ENCODE measurements at places on chromosomes 11 and 22. TPM values are rescaled to one million over a fixed set of nuclear protein-coding genes. Genes with fewer than 3 reads are reported as not detected.

DNA sequence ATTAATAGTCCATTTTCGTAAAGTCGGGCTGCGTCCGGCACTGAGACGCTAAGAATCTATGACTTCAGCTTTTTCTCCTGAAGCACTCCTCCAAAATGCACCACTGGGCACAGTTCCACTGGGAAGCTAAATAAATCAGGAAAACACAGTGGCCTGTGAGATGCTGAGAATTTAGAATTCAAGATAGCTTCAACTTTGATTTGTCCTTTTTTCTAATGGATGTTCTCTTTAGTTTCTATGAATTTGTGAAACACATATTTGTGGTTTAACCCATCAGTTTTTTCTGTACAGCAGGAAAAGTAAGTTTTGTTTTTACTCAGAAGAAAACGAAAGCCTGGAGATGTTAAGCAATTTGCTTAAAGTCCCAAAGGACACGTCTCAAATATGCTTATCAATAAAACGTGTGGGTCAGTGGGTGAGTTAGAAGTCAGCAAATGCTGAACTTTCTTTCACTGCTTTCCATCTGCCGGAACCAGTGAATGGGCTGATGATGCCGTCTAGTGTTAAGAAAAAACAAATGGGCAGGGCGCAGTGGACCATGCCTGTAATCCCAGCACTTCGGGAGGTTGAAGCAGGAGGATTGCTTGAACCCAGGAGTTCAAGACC lies 40.7 kb upstream of the CLMP start:
- no peak for ATAC-seq

GRCh38 chr22:36445158-36445668 lies 36.2 kb downstream of the TXN2 start:
- peak; percentile 5 for ATAC-seq

DNA sequence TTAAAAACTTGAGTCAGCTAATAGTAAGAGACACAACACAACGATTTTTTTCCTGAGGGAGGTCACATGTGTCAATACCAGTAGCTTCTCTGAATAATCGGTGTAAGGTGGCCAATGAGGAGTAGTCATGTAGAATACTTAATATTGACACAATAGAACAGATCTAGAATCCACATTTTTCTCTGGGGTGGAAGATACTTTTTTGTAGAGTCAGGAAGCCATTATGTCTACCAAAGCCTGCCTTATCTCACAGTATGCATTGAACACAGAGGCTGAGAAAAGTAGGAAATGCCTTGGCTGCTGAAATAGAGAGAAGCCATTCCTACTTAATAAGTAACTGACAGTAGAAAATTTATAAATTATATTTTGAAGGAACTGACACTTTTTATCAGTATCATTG lies 725.0 kb downstream of the METTL15 start:
- ATAC-seq: no peak

- ATAC-seq: no peak
These were observed 26.9 kb downstream of the CD82 start for GRCh38 chr11:44592125-44592940.

DNA sequence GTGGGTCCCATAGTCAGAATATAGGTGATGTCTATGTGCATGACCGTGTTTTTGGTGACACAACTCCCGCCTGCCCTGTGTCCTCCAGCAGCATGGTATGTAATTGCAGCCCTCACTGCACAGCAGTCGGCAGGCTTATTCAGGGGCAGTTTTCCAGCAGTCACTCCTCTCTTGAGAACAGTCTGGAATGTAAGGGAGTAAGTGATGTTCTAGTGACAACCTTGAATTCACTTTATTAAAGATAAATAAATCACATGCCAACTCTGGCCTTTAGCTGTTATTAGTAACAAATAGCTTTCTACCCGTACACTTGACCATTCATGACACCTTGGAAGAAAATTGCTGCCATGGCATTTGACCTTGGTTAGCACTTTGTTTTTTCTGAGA lies 27.9 kb downstream of the ZNRF3 start:
- no peak for ATAC-seq

GRCh38 chr22:46017166-46017565 lies 40.2 kb upstream of the WNT7B start:
- ATAC-seq: no peak

- no peak for ATAC-seq
These were observed at the start of gene OR4D5 for GRCh38 chr11:123939317-123939716. TSS of gene OR4D5 (plus strand) at chr11:123939617. CDS start at chr11:123939617, 0 bp downstream.

DNA sequence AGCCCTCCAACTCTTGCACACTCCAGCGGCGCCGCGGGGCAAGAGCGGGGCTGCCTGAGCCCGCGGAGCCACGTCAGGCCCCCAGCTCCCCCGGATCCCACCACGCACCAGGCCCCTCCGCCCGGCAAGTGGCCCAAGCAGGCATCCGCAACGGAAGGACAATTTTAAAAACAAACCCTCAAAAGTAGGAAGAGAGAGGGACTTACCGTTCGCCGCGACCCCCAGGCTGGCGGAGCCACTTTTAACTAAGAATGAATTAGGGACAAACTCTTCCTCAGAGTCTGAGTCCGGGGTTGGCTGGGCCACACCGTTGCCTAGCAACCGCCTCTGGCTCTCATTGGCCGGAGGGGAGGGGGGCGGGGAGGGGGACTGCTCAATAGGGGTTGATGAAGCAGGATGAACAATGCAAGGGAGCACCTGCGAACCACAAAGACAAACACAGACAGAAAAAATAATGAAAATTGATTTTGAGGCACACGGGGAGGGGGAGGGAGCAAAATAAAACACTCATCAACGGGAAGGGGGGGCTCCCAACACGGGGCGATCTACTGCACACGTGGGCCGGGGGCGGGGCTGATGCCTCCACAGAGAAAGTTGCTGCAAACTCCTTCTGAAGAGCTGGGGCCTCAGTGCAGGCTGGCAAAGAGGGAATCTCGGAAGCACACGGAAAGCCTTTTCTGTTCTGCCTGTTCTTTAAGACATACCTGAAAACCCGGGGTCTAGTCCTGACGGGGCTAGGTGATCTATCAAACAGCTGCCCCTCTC lies 387.5 kb upstream of the NARS2 start:
- no peak for ATAC-seq

DNA sequence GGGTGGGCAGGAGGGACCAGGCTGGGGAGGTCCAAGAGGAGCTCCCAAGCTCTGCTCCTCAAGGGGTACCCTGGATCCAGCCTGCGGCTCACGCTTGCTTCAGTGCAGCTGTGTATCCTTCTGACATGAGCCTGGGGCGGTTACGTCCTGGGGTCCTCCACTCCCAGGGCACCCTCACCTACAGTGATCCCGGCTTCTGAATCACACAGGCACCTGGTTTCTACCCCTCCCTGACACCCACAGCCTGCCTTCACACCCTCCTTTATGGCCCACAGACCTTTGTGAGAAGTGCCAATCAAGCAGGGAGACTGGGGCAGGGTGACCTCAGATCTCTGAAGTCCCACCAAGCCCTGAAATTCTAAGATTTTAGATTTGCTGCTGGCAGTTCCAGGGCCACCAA lies 1.5 kb downstream of the MPST start:
- ATAC-seq: no peak

- ATAC-seq: no peak
These were observed 14.0 kb upstream of the TP53I11 start for GRCh38 chr11:44964526-44965209.

- no peak for ATAC-seq
These were observed 8.6 kb downstream of the MOB2 start for GRCh38 chr11:1478011-1478410.

DNA sequence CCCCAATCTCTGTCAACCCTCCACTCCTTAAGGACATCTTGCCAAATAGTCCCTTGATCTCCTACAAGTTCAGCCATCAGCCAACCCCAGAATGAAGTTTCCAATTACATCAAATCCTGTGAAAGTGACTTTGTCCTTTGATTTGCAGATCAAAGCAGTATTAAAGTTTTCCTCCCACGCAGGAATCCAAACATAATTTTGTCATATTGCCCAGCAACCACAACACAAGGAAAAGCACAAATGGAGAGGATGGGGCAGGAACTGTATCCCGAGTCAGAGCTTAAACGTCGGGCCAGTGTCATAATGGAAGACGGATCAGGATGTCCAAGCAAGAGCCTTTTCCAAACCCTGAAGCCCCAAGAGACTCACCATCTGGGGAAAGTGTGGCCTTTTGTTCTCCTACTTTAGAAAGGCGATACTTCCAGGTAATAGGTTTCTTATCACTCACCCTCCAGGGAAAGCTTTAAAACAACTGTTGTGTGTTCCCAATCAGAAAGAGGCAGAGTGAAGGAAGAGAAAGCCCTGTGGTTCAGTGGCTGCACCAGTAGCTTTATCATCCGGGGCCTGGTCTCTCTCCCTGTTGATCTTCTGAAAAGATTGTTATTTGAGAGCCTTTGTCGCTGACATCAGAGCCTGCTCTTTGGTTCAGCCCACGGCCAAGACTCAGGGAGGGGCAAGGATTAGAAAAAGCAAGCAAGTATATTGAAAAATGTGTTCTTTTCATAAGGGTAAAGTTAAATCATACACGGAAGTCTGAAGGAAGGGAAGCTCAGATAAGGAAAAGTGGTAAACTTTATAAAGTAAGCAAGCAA lies 41.7 kb downstream of the EXPH5 start:
- ATAC-seq: peak; percentile 48

DNA sequence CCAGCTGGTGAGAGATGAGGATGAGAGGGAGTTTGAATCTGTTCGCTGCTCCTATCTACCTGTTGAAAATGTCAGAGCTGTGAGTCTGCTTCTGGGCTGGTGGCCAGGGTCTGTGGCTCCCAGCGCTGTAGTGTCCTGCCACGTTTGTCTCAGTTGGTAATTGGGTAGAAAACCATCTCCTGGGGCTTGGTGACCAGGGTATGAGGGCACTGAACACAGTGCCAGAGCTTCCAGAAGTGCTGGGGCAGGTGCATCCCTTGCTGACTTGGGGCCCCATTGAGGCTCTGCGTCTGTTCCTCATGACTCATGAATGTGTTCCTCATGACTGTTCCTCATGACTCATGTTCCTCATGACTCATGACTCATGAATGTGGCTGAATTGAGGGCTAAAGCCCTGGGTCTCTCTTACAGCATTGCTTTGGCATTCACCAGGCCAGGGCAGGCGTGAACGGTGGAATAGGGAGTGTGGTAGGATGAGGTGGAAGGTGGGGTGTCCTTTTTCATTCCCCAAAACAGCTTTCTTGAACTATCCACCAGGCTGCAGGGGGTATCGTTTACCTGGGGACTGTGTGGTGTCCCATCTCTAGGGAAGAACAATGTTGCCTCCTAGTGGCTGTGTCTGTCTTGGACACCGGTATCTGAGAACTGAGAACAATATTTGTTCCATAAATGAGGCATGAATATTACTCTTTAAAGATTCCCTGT lies 139.5 kb downstream of the COMMD9 start:
- ATAC-seq: peak; percentile 99

GRCh38 chr11:33832676-33833075 lies 58.4 kb upstream of the FBXO3 start:
- ATAC-seq: no peak

DNA sequence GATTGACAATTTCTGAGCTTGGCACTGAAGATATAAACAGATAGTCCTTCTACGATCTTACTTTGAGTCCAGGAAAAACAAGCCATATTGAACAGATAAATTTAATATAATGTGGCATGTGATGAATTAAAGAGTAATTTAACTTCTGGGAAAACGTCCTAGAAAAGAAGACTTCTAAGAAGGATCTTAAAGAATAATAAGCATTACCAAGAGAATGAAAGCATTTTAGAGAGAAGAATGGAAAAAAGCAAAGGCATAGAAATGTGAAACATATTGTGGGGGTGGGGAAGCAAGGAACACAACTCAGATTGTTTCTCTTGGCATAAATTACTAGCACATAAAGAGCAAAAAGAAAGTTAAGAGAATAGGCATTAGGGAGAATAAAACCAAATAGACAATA lies 5.4 kb downstream of the DDIAS start:
- no peak for ATAC-seq

DNA sequence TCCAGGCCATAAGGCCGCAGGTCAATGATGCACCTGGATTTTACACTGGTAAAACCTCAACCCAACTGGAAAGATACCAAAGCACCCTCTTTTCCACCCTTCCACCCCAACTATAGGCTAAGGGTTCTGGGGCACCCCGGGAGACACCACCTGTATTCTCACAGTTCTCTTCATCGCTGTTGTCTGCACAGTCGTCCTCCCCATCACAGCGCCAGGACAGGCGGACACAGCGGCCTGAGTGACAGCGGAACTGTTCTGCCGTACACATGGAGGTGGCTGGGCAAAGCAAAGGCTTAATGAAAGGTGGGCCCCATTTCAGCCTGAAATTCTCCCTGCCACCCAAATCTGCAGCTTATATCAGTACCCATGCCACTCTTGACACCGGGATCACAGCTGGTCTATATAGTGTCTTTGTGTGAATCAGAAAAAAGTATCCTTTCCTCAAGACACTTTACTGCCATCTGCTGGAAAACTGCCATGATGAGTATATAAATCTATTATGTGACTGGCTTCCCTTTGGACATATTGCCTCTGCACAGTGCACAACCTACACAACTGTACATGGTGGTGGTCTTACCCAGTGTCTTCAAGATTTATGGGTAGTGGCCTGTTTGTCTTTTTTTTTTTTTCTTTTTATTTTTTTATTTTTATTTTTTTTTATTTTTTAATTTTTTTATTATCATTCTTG lies 21.5 kb downstream of the LRP4 start:
- no peak for ATAC-seq

DNA sequence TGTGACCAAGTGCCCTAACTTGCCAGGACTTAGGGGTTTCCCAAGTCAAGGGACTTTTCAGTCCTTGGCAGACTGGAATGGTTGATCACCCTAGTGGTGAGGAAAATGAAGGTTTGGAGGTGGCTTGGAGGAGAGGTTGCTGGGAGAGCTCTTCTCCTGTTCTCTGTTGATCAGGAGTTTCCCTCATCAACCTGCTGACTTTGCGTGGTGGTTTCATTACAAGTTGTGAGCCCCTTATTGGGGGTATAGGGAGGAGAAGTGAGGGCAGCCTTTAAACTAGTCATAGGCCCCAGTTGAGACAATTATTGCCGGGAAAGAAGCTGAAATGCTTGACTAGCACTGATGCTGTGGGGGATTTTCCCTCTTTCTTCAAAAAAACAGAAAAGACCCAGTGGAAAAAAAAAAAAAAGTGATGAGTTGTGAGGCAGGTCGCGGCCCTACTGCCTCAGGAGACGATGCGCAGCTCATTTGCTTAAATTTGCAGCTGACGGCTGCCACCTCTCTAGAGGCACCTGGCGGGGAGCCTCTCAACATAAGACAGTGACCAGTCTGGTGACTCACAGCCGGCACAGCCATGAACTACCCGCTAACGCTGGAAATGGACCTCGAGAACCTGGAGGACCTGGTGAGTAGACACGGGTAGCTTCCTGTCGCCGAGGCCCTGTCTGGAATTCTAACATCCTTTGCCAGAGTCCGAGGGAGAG lies at the start of gene CXCR5:
TSS of gene CXCR5 (plus strand) at position 525 of the 704 bp plus-strand sequence. CDS start at position 575, 50 bp downstream.
- peak; percentile 36 for ATAC-seq

GRCh38 chr11:67492801-67493547 lies 10.1 kb downstream of the AIP start:
- ATAC-seq: no peak

Gene DDX6
- total RNA-seq: 65.8 TPM

Gene ADAMTS8
- 0.56 TPM for total RNA-seq

Gene MN1
- total RNA-seq: 1.7 TPM

Gene ART1
- total RNA-seq: not detected

Gene CDC42BPG
- total RNA-seq: 20.5 TPM

Gene MLC1
- total RNA-seq: not detected

Gene VSIG2
- 8.8 TPM for total RNA-seq

Gene IL18
- 41.8 TPM for total RNA-seq

Gene FIBIN
- total RNA-seq: 1.2 TPM

Gene MFRP
- not detected for total RNA-seq

Gene KDM4D
- total RNA-seq: 0.32 TPM

Data from esophagus mucosa (tissue), 1 donor.